Gastroesophageal sphincter (tissue), 4 donors: ENCODE measurements at places on chromosomes 7 and 10. TPM values are rescaled to one million over a fixed set of nuclear protein-coding genes. Genes with fewer than 3 reads are reported as not detected.

DNA sequence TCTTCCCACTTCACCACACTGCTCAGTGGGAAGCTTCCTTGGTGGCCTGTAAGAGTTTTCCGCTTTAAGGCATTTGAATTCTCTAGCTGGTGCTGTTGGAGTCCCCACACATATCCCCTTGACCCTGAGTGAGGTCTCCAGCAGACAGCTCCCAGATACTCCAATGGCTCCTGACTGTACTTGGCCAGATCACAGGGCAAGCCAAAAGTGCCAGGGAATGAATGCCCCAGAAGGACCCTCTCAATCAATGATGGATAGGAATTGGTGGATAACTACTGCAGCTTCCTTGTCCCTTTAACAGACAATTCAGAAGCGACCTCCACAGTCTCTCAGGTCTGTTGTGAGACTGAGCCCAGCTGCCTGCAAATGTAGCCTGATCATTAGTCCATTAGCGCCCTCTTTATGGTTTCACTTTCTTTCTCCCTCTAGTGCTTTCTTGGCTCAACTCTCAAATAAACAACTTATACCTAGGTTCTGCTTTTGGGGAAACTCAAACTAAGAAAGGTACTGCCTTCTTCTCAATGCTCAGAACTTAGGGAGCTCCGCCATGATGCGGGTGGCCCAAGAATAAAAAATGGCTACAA is 283.0 kb downstream of the TCF7L2 start:
- no peak for ATAC-seq

- ATAC-seq: no peak
These were observed 171.8 kb downstream of the SEMA3A start for GRCh38 chr7:84022684-84023308.

DNA sequence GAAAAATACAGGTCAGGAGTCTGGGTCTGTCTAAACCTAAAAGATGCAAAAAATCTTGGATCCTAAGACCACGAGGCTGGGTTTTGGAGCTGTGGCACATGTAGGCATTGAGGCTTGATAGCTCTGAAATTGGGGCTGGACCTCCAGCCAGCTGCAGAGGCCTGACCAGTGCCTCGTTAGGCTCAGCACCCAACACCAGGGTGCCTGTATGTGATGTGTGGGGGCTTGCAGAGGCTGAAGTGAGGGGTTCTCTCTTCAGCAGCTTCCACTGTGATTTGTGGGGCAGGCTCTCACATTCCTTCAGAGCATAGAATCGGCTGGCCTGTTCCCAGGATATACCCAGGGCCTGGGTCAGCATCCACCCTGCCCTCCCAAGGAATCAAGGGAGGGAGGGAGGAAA is 247.8 kb downstream of the BUB3 start:
- no peak for ATAC-seq

GRCh38 chr10:25842146-25842545 is 91.9 kb upstream of the MYO3A start:
- ATAC-seq: no peak

Gene FBXL13
- total RNA-seq: 1.6 TPM

- ATAC-seq: no peak
These were observed 10.1 kb downstream of the CFTR start for GRCh38 chr7:117489911-117490310.

Gene HOXA6
- not detected for total RNA-seq

Gene ENO4
- 0.67 TPM for total RNA-seq

Gene OR6B1
- total RNA-seq: not detected

GRCh38 chr10:106897719-106898118 is 266.8 kb downstream of the SORCS1 start:
- ATAC-seq: peak; percentile 61

Gene ATRNL1
- total RNA-seq: 0.93 TPM

GRCh38 chr7:64686493-64687184 is 20.7 kb downstream of the ZNF107 start:
- no peak for ATAC-seq

DNA sequence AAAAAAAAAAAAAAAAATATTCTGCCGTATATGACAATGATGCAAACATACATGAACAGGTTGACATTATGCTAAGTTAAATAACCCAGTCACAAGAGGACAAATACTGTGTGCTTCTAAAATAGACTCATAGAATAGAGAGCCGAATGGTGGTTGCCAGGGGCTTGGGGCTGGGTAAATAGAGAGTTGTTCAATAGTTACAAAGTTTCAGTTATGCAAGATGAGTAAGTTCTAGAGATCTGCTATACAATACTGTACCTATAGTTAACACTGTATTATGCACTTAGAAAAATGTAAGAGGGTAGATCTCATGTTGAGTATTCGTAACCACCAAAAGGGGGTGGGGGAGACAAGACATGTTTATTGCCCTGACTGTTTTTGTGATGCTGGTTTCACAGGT is 77.1 kb upstream of the GNAI1 start:
- ATAC-seq: no peak

- no peak for ATAC-seq
These were observed 87.8 kb downstream of the LARP4B start for GRCh38 chr10:843703-844102.

DNA sequence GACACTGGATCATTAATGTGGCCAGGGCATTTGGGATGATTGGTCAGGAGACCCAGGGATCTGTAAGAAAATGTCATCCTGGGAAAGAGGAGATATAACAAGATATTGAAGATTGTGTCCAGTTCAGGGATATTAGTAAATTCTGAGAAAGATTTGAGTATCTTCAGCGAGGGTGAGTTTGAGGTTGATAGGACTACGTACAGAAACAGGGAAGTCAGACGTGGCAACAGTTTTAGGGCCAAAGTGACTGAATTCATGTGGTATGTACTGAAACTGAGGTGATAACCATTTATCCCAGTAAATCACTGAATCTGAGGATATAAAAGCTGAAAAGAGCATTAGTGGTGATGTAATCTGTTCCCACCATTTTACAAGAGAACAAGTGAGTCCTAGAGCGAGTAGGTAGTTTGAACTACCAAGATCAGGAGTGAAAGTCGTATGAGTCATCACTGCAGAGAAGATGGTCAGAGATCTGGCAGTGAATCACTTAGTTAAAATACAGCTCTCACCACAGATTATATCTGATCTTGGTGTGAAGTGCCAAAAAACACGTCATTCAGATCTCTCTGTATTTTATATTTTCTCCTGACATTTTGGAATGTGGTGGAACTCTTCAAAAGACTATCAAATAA is 220.5 kb downstream of the CDK14 start:
- no peak for ATAC-seq

Gene PAPOLB
- 0.19 TPM for total RNA-seq

DNA sequence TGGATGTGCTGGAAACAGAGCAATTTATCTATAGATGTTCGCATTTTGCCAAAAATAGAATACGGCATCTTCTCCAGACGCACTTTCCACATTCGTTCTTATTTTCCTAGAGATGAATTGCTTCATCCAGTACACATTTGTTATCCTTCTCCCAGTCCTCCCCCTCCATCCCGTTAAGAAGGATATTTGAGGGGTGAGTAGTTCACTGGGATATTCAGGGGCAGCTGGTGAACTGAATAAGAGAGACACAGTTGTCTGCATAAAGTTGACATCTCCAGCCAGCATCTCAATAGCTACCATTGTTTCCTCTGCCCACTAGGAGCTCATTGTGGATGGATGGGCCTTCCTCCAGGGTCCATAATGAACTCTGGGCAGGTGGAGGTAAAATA is 456.8 kb upstream of the NRP1 start:
- no peak for ATAC-seq

Gene PIK3CG
- total RNA-seq: 1.4 TPM

- peak; percentile 82 for ATAC-seq
These were observed at the start of gene PARD3 for GRCh38 chr10:34815185-34816084. PARD3 (minus strand) TSS chr10:34815296; CDS start chr10:34814995, 301 bp downstream.

DNA sequence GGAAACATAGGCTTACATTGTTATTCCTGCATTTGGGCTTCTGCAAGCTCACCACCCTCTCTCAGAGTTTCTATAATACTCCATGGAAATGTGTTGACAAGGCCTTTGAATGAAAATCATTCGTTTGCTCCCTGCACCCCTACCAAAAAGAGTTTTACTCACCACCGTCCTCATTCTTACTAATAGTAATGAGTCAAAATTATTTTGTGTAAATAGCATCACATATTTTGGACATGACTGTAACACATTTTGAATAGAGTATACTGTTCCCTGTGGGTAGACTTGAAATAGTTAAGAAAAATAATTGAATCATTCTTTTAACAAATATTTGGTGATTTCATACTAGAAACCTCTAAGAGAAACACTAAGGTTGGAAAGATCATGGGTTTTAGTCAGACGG is 84.6 kb downstream of the AKAP9 start:
- no peak for ATAC-seq

DNA sequence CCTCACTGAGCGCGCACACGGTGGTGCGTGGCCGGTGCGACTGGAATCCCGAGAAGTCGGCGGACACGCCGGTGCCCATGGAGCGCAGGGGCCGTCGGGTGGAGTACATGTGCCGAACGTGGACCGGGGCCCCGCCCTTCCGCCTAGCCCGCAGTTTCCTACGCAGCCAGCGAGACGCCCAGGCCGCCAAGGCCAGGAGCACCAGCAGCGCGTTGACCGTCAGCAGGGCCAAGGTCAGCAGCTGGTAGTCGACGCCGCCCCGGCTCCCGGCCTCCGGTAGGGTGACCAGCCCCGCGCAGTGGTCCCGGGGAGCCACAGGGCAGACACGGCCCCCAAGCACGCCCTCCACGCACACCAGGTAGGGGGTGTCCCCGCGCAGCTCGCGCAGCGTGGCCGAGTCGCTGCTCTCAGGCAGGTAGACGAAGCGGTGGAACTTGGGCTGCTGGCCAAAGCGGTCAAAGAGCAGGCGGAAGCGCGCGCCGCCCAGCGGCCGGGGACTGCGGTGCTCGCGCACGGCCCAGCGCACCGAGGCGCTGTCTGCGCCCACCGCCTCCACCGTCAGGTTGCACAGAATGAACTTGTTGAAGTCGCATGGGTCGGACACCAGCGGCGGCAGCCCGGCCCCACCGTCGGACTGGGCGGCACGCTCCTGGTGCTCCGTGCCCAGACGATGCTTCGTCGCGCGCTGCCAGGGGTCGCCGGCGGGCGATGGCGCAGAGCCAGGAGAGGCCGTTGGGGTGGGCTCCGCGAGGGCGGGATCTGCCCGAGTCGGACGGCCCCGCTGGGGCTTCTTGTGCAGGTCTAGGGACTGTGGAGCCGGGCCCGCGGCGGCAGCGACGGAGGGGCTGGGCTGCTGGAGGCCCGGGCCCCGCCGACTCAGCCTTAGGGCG is 2.2 kb downstream of the TRIL start:
- ATAC-seq: peak; percentile 58

Gene DNAAF5
- total RNA-seq: 18.5 TPM

GRCh38 chr7:512541-513311 is 6.9 kb downstream of the PDGFA start:
- ATAC-seq: peak; percentile 8

Gene STEAP1B
- not detected for total RNA-seq

Gene CTBP2
- 74.8 TPM for total RNA-seq

Gene PTN
- total RNA-seq: 11.3 TPM

GRCh38 chr10:133164816-133165555 is 5.0 kb downstream of the KNDC1 start:
- ATAC-seq: no peak

Gene MPP7
- 22.9 TPM for total RNA-seq

DNA sequence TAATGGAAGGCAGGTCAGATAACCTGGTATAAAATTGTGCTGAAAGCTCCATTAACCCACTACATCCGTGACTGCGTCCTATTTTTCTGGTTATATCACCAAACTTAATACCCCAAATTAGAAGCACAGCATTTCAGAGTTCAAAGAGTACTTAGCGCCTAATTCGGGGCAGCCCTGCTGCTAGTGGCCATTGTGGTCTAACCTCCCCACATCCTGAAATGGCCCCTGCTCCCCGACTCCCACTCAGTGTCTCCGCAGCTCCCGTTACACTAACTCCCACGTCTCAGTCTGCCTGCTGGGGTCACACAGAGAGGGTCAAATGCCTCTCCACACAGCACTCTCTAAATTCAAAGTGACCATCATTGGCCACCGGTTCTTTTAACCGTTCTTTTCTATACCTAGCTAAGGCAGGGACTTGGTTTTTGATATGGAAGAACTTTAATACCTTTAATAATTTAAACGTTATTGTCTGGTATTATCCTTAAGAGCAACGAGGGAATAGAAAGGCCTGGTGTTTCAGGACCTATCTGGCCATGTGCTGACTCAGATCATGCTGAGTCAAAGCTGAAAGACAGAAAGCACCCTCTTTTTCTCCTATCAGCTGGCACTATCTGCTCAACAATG is 117.1 kb downstream of the KMT2E start:
- ATAC-seq: no peak

- ATAC-seq: no peak
These were observed 45.6 kb downstream of the ELAPOR2 start for GRCh38 chr7:87013840-87014190.

Gene TMEM209
- 5.5 TPM for total RNA-seq

Gene PDK4
- 603 TPM for total RNA-seq

Gene PIK3AP1
- 15.5 TPM for total RNA-seq

DNA sequence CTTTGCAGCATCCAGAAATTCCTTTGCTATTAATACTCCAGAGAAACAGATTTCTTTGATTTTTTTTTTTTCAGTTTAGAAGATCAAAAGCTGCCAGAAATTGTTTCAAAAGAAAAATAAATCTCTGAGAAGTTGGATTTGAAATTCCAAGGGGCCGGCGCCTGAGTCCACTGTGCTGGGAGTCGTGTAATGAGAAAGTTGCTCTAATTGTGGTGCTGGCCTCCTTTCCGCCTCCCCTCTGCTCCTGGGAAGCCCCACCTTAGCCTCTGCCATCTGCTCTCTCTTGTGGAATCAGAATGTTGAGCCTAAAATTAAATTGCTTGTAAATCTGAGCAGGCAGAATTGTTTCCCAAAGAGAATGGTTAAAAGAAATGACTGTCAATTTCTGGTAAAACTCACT is 93.3 kb downstream of the EMX2 start:
- no peak for ATAC-seq
